ENCODE measurements at places on chromosomes 2 and 18.

GRCh38 chr18:37672001-37672400, 106.4 kb upstream of the CELF4 start:
- no peak for DNase-seq

GRCh38 chr2:231684314-231685223, 23.8 kb upstream of the PTMA start:
- no peak for DNase-seq

DNA sequence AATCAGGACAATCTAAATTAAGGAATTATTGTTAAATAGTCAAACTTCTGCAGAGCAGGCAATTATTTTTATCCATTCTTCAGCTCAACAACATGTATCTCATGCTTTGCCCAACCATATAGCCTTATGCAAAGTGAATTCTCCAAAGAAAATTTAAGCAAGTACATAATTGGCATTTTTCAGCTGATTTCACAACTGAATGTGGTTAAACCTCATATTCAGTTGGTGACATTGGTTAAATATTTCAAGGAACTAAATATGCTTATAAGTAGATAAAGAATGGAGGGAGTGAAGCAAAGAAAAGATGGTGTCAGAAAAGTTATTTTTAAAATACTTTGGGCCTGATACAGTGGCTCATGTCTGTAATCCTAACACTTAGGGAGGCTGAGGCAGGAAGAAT, 816.2 kb downstream of the NRXN1 start:
- no peak for DNase-seq

- DNase-seq = no peak
These were observed 89.5 kb upstream of the HNRNPA3 start for GRCh38 chr2:177123048-177123447.

DNA sequence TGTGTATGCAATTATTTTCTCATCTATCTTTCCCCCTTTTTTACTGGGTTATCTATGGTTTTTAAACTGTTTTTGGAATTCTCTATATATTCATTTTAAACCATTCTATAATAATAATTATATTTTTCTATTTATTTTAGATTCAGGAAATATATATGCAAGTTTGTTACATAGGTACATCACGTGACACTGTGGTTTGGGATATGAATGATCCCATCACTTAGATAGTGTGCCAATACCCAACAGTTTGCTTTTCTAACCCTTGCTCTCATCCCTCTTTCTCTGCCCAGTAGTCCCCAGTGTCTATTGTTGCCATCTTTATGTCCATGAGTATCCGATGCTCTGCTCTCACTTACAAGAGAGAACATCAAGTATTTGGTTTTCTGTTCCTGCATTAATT, 65.8 kb upstream of the SPHKAP start:
- DNase-seq = no peak

DNA sequence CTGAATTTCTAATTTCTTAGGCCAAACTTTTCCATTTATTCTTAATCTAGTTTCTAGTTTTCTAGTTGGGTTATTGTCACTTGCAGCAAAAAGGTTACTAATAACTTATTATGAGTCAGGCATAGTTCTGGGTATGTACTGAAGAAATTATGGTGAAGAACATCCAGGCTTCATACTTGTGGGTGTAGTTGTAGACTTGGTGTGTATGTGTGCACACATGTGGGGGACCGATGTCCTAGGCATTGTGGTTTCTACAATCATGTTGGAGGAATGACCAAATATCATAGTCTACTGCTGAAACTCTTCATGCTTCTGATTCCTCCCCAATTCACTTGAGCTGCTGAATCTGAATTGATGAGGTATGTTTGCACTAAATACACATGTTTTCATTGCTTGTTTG, 141.2 kb downstream of the PMAIP1 start:
- DNase-seq = no peak

DNA sequence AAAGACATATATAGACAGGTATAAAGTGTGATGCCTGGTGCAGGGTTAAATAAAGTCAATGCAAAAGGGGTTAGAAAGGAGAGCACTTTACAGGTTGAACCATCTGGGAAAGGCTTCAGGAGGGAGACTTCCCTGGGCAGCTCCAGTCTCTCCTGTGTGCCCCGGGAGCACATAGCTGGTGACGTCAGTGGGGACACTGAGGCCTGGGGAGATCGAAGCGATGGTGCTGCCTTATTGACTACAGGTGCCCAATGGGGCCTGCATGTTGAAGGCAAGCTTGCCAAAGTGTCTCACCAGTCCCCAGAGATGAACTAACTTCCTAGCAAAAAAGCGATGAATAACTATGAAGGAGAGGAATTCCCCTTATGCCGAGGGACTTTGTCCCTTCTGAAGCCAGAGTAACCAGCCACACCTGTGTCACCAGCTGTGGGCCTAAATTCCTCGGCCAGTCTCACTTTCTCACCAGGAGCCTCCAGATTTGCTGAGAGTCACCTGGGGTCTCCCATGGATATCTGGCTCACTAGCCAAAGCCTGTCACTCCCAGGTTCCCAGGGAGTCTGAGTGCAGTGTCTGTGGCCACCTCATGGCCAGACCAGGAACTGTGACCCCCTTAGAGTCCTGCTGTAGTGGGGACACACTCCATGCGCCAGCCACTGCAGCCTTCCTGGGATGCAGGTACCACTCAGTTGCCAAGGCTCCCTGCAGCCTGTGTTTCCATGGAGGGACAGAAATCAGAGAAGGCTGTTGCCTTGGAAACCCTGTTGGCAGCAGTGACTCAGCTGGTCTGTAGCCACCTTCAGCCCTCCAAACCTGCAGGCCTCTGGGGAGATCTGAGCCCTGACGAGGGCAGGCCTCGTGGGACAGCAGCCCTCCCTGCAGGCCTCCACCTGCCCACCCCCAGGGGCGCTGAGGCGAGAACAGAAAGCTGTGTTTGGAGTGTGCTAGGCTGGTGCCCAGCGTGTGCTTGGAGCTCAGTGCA, 128.7 kb downstream of the CTIF start:
- no peak for DNase-seq

DNA sequence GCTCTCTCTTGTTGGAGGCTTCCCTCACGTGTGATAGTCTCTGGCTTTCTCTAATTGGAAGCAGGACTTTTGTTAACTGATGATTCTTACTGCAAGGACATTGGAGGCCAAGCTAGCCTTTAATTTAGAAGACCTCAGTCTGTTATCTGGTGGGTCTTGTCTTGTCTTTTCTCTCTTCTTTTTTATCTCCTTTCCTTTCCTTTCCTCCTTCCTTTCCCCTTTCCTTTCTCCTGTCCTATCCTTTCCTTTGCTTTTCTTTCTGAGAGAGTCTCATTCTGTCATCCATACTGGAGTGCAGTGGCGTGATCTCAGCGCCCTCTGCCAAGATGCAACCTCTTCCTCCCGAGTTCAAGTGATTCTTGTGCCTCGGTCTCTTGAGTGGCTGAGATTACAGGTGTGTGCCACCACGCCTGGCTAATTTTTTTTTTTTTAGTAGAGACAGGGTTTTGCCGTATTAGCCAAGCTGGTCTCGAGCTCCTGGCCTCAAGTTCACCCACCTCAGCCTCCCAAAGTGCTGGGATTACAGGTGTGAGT, 18.1 kb downstream of the CCNYL1 start:
- no peak for DNase-seq

GRCh38 chr2:33084433-33084832, 137.7 kb downstream of the LTBP1 start:
- DNase-seq = no peak

- DNase-seq = no peak
These were observed 764.6 kb upstream of the PKDCC start for GRCh38 chr2:41283079-41283775.

DNA sequence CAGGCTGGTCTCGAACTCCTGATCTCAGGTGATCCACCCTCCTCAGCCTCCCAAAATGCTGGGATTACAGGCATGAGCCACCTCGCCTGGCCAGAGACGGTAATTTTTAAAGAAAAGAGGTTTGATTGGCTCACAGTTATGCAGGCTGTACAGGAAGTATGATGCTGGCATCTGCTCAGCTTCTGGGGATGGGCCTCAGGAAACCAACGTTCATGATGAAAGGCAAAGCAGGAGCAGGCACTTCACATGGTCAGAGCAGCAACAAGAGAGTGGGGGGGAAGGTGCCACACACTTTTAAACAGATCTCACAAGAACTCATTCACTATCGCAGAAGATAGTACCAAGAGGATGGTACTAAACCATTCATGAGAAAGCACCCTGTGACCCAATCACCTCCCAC, 38.0 kb upstream of the GPD2 start:
- no peak for DNase-seq

DNA sequence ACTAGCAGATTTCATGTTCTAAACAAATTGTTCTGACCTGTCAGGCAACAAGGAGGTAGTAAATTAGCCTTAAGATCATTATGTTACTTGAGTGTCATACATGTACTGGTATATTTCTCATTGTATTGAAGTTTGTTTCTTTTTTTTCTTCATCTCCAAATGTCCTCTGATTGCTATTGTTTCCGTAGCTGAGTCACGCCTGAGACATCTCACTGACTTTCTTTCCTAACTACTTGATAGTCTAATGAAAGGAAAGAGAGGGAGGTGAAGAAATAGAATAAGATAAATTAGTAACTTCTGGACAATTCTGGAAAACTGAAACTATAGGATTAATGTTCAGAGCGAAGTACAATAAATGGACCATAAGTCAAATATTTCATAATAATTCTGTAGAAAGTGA, 1049.9 kb downstream of the TSN start:
- no peak for DNase-seq

DNA sequence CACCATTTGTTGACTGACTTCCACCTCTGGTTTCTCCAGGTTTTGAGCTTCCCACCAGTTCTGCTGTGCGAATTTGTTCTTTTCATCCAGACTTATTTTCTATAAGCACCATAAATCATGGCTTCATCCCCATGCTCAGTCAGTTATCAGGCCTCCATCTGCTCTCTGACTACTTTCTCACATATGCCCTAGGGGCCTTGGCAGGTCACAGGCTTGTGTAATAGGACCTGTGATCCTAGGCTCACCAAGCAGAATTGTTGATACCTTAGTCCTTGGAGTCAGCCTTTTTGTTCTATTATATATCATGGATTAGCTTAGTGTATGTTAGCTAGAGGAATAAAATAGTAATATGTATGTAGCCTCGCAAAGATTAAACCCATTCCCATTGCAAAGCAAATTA, 284.2 kb upstream of the TANK start:
- DNase-seq = no peak

GRCh38 chr2:169136885-169137534, 67.6 kb downstream of the DHRS9 start:
- no peak for DNase-seq

GRCh38 chr2:113770929-113771328, 14.5 kb upstream of the SLC35F5 start:
- no peak for DNase-seq

DNA sequence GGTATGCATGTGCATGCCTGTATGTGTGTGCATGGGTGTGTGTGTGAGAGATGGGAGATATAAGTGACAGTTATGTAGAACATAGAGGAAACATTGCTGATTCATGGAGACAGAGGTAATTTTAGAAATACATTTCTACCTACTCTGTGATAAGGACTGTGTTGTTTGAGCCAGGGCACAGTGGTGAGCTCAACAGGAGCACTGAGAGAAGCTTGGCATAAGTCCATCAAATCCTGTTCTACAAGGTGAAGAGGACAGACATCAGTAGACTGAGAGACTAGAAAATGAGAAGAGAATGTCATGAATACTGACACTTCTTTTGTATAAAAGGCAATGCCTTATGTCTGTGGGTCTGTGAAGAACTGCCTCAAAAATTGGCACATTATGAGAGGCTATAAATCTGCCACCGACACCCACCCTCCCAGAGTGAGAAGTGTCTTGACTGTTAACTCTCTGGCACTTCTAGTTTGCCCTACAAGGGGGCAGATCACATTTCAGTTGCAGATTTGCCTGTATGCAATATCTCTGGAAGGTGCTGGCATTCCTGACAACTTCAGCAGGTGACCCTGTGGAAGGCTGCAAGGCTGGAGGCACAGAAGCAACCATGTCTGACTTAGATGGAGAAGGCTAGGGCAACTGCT, 962.3 kb upstream of the NRXN1 start:
- DNase-seq = no peak

DNA sequence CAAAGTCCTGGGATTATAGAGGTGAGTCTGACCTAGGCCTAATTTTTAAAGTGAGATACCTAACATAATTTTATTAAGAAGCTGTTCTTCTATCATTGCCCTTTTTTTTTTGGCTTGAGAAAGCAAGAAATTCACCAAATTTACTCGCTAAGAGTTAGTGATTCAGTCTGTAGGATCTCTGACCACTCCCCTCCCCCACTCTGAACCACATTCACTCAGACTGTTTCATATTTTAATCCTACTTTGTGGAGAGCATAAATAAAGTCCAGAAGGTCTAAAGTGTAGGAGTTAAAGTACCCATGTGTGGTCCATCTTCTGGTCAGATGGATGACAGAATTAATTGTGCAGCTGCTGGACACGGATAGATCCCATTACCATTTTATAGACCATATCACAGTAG, 115.8 kb upstream of the MGAT5 start:
- DNase-seq = no peak

DNA sequence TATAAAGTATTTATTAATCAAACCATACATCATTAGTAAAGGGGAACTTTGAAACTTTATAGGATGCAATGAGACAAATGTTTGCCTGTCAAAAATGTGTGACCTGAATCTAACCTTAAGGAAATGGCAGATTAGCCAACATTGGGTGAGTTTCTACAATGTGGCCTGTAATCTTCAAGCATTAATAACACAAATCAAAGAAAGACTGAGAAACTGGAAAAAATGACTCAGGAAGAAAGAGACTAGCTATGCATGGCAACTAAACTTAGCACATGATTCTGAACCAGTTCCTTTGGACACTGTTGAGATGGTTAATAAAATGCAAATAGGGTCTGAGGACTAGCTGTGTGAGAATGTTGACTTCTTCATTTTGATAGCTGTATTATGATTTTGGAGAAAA, 628.6 kb upstream of the ID2 start:
- no peak for DNase-seq

GRCh38 chr2:22282220-22282619, 1102.8 kb upstream of the KLHL29 start:
- DNase-seq = no peak

DNA sequence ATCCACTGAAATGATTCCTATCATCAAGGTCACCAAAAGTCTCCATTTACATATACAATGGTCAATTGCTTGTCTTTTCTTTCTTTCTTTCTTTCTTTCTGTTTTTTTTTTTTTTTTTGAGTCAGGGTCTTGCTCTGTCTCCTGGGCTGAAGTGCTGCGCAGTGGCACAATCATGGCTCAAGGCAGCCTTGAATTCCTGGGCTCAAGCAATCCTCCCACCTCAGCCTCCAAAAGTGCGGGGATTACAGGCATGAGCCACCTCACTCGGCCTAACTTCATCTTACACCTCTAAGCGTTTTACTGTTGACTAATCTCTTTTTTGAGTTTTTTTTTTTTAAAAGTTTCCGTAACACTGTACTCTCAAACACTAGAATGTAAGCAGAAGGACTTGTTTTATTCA, 867 bp downstream of the SF3B6 start:
- DNase-seq = no peak

GRCh38 chr2:58976375-58977071, 735.4 kb upstream of the FANCL start:
- peak; percentile 30 for DNase-seq
